ENCODE measurements at places on chromosomes 5 and 9.

GRCh38 chr5:109823597-109823996 is 133.9 kb downstream of the MAN2A1 start:
- no peak for DNase-seq

GRCh38 chr9:36187414-36187813 is 3.3 kb upstream of the CLTA start:
- DNase-seq: peak; percentile 64

DNA sequence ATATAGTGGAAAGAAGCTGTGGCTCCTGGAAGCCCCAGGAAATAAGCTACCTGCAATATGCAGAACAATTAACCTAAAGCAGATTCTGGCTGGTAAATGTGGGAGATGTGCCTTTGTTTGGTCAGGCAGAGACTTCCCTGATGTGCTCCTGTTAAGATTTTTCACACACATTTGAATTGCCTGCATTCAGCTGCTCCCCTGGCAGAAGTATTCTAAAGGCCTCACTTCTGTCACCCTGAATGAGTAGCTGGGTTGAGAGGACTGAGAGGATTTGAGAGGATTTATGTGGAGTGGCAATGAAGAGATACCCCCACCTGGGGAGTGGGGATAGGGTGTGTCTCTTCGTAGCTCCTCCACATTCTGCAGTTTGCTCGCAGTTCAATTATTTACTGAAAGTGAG is 130.5 kb downstream of the ST8SIA4 start:
- no peak for DNase-seq

DNA sequence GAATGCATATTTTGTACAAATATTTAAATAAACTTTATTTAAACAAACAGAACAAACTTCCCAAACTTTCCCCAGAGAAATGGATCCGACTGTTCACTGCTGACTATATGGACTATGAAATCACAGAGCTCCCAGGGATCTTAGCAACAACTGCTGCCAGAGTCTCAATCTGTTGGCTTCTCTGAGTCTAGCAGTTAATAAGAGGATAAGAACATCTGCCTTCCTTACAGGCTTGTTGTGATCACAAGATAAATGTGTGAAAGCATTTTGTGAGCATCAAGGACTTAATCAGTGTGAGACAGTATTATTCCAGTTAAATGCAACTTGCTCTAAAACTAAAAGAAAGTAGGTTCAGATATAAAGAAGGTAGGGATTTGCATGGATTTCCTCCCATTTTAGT is 31.4 kb upstream of the MYOT start:
- no peak for DNase-seq

GRCh38 chr5:122741681-122742080 is 33.2 kb upstream of the SNX2 start:
- no peak for DNase-seq

DNA sequence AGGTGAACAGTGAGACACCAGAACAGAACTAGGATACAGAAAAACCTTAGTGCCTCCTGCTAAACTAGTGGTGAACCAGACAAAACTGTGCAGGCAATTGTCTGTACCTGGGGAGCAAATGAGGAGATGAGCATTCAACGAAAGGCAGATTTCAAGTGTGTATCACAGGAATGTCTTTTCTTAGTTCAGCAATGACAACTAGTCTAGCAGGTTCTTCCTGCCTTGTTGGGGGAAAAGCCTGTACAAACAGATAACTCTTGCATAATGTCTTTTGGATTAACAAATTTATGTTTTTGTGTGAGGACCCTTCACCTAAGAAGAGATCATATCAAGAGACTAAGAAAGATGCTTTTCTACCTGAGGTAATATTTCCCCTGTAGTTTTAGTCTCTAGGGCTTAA is 21.8 kb upstream of the DENND4C start:
- no peak for DNase-seq

DNA sequence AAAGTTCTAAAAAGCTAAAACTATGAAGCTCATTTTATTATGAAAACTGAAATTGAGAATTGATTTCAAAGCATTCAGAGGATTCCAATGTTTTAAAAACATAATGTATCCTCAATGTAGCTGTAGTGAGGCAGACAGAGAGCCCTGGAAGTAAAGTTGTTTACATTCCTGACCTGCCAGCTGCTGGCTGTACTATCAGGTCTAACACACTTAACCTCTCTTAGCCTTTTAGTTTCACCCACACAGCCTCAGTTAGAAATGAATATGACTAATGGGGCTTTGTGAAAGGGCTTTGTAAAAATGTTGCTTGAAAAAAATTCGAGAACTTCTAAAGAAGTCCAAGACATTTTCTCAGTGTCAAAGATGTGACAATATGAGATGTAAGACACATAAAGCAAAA is 122.6 kb downstream of the FBXL17 start:
- DNase-seq: no peak

- no peak for DNase-seq
Measured at GRCh38 chr5:169808118-169808581, 171.1 kb downstream of the DOCK2 start.

- DNase-seq: no peak
Measured at GRCh38 chr9:132117694-132118093, 38.0 kb upstream of the MED27 start.

- DNase-seq: no peak
Measured at GRCh38 chr5:61465066-61465465, 133.0 kb downstream of the ZSWIM6 start.

DNA sequence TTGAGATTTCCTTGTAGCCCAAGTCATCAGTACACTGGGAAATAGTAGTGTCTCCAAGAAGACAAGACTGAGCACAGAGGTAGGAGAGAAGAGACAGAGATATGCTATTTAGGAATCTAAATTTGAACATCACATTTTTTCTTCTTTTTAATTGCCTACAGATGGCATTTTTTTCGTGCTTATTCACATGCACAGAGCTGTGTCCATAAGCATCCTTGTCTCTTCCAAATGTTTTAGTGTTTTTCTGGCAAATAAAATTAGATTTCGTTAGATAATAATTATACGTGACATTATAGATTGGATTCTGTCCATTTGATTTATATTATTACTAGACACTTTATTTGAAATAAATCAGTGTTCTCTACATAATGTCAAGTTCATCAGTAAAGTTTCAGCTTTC is 80.9 kb downstream of the PRR16 start:
- no peak for DNase-seq

GRCh38 chr9:124363326-124364096 is 51.7 kb downstream of the PSMB7 start:
- DNase-seq: no peak

- peak; percentile 89 for DNase-seq
Measured at GRCh38 chr9:91992461-91993041, 42.5 kb upstream of the ROR2 start.

DNA sequence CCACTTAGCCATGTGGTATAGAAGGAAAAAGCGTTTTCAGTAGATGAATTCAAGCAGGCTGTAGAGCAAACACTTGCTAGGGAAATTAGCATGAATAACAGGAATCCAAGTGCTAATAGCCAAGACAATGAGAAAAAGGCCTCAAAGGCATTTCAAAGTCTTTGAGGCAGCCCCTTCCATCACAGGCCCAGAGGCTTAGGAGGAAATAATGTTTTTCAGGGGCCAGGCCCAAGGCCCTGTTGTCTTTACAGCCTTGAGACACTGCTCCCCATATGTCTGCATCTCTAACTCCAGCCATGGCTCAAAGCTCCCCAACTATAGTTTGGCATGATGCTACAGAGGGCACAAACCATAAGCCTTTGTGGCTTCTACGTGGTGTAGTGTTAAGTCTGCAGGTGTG is 563.5 kb downstream of the TAF11L14 start:
- no peak for DNase-seq

- no peak for DNase-seq
Measured at GRCh38 chr5:165055476-165055875, 1550.1 kb downstream of the MAT2B start.

DNA sequence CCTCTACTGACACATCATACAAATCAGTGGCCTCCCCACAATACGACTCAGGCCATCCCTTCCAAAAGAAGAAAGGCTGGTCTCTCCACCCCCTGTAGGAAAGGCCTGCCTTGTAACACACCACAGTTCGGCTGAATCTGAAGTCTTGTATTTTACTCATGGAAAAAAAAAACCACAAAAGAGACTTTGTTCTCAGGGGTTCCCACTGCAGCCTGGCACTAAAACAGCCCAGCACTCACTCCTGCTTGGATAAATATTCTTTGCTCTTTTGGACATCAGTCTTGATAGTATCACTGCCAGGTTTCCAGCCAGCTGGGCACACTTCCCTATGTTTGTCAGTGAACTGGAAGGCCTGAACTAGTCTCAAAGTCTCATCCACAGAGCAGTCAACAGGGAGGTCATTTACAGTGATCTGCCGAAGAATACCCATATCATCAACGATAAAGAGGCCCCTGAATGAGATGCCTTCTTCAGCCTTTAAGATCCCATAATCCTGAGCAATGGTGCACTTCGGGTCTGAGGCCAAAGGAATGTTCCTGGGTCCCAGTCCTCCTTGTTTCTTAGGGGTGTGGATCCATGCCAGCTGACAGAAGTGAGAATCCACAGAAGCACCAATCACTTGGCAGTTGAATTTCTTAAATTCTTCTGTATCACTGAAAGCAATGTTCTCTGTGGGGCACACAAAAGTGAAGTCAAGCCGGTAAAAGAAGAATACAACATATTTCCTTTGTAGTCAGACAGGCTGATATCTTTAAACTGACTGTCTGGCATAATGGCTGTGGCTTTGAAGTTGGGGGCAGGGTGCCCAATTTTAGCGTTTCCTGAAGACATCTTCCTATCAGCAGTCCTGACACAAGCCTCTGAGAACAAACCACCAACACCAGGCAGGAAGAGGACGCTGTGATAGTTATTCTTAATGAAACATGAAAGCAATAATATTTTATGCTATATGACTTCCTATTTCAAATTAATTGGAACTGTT is 198.1 kb downstream of the LURAP1L start:
- peak; percentile 17 for DNase-seq

DNA sequence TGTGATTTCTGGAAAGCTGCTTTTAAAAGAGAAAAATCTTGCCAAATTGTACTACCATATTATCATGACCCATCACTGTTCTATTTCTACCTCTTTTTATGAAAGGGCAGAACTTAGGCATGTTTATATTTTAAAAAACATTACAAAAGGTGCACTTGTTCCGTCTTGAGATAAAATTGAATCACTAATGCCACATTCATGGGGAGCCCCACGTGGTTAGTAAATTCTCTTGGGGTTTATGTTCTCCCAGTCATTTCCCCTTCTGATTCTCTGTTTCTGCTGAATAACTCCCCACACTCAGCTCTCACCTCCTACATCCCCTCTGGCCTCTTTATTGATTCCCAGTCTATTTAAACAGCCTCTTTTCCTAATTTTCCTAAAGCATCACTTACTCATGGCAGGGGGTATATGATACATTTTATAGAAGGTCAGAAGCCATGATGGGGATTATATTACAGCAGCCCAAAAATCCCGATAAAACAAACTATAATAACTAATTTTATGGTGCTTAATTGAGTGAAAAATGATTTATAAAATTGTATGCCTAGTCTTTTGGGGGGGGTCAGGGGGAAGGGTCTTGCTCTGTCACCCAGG is 19.7 kb upstream of the VLDLR start:
- DNase-seq: no peak

DNA sequence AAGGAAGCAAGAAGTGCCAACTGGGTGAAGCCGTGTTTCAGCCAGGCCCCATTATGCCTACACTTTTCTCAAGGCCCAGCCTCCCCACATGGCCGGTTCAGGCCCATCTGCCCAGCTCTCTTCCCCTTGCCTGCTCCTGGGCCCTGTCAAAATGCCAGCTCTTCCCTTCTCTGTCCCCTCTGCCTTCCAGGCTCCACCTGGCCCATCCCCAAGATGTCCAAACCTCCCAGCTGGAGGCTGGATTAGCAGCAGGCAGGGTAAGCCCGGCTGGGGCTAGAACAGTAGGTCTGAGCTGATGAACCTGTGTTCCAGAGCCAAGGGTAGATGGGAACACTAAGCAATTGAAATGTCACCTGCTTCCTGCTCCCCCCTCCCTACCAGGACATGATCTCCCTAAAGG is 64.1 kb upstream of the HSPA9 start:
- DNase-seq: no peak

- no peak for DNase-seq
Measured at GRCh38 chr9:111349766-111350165, 19.7 kb upstream of the OR2K2 start.
